B cell (primary cell): ENCODE measurements at places on chromosomes 2 and 18. TPM values are rescaled to one million over a fixed set of nuclear protein-coding genes. Genes with fewer than 3 reads are reported as not detected.
A peak's percentile ranks its signal among the peaks of the same experiment; 100 is the strongest.

- DNase-seq, result no peak
These were observed 92.9 kb downstream of the NEDD4L start for GRCh38 chr18:58136879-58137278.

DNA sequence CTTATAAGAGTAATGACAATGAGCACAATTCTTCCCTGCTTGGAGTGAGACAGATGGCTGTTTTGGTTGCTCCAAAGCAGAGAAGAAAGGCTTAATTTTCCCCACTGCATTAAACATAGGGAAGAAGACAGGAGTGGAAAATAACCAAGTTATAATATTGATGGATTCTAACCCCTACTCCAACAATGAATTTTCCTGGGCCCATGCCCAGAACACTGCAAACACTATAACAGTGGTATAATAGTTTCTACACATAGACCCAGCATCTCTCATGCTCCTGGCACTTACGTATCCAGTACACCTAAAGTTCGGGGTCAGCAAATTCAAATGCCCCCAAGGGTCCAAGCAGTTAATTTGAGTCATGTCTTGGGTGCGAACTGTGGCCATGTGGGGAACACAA is 613.4 kb downstream of the PLCL1 start:
- no peak for DNase-seq

The SPIRE1 gene
- total RNA-seq, result 3.0 and 4.0 TPM in 2 replicates

DNA sequence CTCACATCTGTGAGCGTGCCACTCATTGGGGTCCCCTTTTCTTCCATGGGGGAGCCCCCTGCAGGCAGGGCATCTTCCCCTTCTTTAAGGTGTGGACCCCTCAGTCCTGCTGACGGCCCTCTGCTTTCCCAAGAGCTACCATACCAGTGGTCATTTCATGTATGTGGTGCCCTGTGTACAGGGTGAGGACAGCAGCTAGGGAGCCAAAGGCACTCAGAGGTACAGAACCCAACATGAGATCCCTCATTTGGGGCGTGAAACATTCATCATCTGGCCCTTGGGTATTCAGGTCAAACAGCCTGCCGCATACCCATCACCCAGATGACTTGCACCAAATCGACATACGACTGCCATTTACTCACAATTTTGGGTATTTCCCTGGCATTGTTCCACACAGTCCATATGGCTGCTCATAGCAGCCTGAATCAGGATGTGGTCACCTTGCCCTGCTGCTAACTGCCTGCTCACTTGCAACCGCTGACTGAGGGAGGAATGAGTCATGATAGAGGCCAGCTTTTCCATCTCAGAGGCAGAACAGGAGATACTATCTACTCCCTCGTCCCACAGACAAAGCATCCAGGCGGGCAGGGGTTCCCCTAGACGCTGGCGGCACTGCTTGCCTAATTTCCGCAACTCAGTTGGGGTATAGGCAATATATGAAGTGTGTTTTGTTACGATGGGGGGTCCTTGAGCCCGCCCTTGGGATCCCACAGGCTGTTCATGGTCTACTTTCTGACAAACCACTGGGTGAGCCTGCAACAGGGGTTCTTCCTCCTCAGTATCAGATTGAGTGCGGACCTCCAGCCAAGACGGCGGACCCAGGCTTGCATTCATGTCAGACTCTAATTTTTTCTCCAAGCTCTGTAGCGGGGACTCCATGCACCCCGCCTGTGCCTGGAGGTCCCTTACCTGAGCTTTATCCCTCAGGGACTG is 228.6 kb downstream of the SATB2 start:
- DNase-seq, result no peak

The ZNF516 gene
- total RNA-seq, result 27.1 and 33.6 TPM in 2 replicates

DNA sequence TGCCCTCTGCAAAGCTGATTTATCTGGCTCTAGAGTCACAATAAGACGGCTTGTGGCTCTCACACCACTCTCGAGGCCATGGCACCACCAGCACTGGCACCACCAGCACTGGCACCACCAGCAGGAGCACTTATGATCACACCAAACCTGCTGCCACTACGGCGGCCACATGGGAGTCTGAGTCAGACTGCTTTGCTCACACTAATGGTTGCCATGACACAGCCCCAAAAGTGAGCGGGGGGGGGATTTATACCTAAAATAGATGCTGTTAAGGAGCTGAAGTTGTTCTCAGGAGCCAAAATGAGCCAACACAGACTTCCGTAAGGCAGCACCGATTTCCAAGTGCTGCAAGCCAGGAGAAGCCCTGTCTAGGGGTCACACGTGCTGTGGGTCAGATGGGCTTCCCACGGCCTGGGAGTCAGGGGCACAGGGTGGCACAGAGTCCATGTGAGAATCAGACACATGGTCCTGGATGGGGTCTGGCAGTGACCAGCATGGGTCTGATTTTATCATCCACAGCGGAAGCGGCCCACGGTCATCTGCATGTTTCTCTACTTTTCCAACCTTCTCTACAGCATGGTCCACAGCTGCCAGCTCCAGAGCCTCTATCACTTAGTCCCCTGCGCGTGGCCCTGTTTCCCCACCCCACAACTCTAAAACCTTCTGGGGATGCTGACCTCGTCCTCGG is 16.7 kb downstream of the DNMT3A start:
- no peak for DNase-seq

The RTP5 gene
- not detected in 2 replicates for total RNA-seq

GRCh38 chr2:26623541-26624495 is 17.3 kb downstream of the CIB4 start:
- DNase-seq, result no peak

DNA sequence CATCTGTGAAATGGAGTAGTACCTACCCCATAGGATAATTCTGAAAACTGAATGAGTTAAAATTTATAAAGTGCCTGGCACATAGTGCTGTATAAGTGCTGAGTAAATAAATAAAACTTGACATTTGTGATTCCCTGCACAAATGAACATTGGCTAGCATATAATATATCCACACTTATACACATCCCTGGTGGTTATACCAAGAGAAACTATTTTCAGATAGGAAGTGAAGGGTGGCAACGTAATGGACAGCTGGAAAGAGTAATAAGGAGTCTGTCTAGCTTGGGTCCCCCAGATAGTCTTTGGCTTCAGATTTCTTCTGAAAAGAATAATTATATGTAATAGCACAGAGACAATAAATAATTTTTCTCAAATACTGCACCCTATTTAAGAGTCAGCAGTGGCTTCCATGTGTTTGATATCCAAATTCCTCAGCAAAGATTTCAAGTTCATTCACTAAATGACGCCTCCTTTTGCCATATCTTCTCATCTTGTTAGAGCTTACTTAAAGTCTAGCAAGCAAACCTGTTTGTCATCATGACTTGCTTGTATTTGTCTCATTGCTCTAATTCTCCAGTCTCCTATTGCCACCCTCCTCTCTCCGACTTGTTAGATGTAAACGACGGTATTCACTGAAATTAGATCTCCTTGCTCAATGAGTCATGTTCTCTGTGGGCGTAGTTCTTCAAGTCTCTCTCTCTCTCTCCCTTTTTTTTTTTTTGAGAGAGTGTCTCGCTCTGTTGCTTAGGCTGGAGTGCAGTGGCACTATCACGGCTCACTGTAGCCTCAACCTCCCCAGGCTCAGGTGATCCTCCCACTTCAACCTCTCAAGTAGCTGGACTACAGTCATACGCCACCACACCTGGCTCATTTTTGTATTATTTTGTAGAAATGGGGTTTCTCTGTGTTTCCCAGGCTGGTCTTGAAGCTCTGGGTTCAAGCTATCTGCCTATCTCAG is 8.7 kb upstream of the ADGRF3 start:
- no peak for DNase-seq

DNA sequence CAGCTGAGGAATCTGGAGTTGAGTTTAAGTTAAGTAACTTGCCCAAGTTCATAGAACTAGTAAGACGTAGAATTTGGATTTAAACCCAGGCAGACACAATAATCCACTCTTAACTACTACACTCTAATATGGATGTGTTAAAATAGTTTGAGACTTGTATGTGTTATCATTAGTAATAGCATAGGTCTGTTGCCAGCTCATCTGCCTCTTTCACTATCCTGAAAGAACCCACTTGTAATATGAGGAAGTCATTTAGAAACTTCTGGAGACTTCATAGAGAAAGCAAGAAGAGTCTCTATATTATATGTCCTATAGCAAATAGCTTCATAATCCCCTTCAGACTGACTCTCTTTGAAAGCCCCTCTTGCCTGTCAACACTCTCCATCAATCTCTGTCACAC is 43.0 kb upstream of the ACADL start:
- DNase-seq, result no peak

The CCDC121 gene
- total RNA-seq, result 1.3 and 2.2 TPM in 2 replicates

DNA sequence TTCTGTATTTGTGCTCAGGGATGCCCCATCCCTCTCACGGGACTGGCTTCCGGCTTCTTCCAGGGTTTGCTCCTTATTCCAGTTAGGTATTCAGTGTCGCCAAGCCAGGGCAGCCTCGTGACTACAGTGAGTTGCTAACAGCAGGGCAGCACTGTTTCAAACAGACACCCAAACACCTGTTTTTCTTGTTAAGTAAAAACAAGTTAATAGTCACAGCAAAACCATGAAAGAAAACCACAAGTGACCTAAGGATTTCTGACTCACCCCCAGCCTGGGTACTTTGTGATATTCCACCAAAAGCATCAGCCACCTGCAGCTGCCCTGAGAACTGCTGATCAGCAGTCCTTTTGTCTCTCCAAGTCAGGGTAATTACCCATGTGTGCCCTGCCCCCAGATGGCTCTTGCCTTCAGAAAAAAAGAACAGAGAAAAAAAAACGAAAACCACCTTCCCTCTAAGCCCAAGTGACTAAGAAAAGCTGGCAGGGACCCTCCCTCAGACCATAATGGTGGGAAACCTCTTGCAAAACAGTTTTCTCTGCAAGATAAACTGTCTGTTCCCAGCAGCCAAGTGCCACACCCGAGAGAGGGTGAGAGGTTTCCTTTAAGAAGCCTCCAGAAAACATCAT is 178.2 kb downstream of the ANAPC1 start:
- peak; percentile 23 for DNase-seq

- no peak for DNase-seq
These were observed 24.4 kb upstream of the FRZB start for GRCh38 chr2:182890773-182891378.
